ENCODE measurements at places on chromosomes 5 and 9.

GRCh38 chr9:16561121-16561520, 309.3 kb downstream of the BNC2 start:
- no peak for DNase-seq

GRCh38 chr9:89815903-89816573, 211.2 kb downstream of the GADD45G start:
- no peak for DNase-seq

- DNase-seq: no peak
Measured at GRCh38 chr5:82222597-82223574, 55.3 kb downstream of the RPS23 start.

GRCh38 chr5:38752622-38753021, 93.2 kb upstream of the OSMR start:
- DNase-seq: no peak
